ENCODE measurements at places on chromosomes 1 and 21.

DNA sequence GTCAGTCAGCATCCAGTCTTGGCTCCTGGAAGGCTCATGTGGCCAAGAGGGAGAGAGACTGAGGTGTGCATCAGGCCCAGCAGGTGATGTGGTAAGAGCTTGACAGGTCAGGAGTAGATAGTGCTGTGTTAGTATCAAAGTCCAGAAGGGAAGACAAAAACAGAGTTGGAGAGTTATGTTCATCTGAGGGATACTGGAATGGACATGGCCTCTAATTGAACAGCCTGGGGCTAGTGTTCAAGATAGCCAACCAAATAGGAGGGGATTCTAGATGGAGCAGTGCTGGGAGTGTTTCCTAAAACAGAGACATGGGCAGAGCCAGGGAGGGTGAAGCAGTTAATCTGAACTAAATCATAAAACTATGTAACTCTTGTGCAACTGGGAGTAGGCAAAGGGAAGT lies 120.7 kb upstream of the MARK1 start:
- no peak for DNase-seq

- DNase-seq, result no peak
These were observed 22.1 kb upstream of the ATF3 start for GRCh38 chr1:212586206-212587015.

- no peak for DNase-seq
These were observed 87.9 kb downstream of the SYT14 start for GRCh38 chr1:210025870-210026269.

DNA sequence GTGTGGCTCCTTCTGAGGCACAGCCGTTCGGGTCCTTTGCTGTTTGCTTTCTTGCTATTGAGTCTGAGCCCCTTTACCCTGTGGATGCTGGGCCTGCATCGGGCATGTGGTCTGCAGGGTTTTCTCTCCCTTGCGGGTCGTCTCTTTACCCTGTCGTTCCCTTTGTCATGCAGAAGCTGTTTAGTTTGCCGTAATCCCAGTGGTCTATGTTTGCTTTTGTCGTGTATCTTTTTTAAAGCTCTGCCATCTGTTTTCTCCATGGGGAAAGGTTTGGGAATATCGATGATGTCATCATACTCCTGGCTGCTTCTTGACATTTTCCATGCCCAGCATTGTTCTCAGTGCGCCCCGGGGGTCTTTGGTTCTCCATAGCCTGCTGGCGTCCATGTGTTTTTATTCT lies 68.2 kb downstream of the AGPAT3 start:
- DNase-seq, result no peak

GRCh38 chr1:178411756-178412399 lies 84.9 kb downstream of the CLEC20A start:
- DNase-seq, result no peak

- no peak for DNase-seq
These were observed 9.6 kb downstream of the ACKR1 start for GRCh38 chr1:159214149-159214760.

DNA sequence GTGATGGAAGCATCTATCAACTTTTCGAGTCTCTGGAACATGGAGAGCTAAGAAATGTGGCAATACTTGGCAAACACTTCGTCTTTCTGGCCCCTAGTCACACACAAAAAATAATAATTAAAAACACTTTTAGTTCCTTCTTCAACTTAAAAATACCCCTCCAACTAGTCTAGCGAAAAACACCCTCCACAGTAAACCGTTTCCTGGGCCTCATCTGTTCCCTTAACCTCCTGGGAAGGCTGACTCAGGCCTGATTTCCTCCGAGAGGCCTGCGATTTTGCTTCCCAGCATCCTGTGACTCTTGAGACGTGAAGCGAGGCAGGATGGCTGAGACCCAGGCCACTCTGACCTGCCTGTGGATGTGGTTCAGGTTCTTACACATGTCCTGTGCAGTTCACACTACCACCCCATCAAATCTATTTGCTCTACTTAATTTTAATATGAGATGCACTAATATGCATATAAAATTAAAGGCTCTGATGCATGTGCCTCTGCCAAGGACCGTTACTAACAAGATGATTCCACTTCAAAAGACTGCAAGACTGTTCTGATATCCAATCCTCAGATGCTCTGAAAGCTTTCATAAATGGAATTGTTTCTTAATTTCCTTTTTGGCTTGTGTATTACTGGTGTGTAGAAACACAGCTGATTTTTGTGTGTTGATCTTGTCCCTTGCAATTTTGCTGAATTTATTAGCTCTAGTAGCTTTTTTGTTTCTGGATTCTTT lies 3.5 kb downstream of the NAV1 start:
- DNase-seq, result no peak

DNA sequence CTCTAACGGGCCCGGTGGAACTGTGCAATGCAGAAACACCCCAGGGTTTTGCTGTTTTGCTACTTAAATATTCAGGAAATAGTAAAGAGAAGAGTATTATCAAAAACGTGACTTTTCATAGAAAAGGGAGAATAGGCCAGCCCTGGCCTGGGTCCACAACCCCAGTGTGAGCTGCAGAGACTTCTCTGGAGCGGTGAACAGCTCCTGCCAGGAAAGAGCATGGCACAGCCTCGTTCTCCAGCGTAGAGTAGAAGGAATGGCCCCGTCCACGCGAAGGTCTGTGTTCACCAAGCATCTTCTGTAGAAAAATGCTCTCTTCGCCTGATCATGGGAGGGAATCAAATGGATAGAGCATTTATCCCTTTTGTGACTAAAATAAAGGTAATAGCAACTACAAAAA lies 51.4 kb downstream of the PDE9A start:
- no peak for DNase-seq

DNA sequence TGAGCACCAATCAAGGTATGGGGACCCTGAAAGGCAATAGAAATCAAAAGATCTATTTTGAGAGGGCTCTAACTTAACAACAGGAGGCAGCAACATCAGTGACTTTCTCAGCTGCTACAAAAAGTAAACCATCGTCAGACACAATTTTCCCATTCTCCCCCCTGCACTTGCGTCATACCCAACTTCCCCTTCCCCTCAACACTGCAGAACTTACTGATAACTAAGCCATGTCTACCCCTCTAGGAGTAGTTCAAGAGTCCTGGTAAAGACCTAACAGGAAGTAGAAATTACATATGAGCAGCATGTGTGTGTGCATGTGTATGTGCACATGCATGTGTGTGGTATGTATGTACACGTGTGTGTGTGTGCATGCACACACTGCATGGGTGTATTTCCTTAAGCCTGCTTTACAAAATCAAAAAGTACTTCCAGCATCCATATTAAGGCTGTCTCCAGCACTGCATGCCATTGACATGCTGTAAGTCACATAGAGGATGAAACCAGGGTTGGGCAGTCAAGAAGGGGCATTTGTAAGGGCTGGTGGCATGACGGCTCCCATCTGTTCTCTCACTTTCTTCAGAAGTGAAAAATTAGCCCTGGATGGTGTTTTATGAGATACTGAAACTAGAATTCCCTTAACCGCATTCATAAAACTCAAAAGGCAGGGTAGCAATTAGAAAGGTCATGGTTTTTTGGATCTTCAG lies 460.1 kb upstream of the RUNX1 start:
- DNase-seq, result no peak

DNA sequence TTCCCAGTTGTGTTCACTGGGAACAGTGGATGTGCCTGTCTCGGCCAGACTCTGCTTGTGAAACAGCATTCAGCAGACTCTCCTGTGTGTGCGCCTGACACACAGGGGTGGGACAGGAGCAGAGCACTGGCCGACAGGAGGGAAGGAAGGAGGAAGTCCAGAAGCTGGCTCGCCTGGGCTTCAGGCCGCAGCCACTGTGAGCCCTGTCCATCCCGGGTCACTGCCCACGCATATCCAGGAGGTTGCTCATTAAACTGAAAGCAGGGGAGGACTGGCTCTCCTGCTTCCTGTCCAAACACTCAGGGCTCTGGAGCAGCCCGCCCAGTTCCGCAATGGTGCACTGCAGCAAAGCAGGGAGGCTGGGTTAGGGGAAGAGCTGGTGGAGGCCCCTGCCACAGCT lies 218.7 kb upstream of the VAMP3 start:
- no peak for DNase-seq

DNA sequence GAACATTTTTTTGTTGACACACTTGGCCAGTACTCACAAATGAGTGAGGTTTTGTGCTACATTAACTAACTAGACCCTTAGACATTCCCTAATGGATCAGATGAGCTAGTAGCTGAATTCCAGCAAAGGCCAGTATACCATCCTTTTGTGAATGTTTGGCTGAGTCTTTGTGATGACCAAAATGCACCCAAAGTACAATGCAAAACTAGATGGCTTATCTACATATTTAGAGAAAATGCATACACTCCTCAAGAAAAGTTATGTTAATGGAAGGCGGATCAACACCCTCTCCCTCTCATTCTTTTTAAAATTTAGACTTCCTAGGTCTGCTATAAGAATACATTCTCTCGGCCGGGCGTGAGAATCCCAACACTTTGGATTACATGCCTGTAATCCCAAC lies 20.1 kb upstream of the DNAJC28 start:
- DNase-seq, result no peak

Measured in stimulated activated CD4-positive, alpha-beta T cell treated with anti-CD3 and anti-CD28 coated beads, Interleukin-15, amount 100 ng/mL, for 1 hour (primary cell).